ENCODE measurements at places on chromosomes 6 and 20.

- DNase-seq, result no peak
Measured at GRCh38 chr6:107740496-107741190, 83.5 kb downstream of the SCML4 start.

DNA sequence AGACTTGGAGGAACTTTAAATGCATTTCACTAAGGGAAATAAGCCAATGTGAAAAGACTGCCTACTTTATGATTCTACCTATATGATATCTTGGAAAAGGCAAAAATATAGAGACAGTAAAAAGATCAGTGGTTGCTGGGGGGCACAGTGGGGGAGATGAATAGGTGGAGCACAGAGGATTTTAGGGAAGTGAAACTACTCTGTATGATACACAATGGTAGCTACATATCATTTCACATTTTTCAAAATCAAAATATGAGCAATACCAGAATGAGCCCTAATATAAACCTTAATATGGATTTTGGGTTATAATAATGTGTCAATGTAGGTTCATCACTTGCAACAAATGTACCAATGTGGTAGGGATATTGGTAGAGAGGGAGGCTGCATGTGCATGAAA is 161.4 kb upstream of the HTR1E start:
- DNase-seq, result no peak

DNA sequence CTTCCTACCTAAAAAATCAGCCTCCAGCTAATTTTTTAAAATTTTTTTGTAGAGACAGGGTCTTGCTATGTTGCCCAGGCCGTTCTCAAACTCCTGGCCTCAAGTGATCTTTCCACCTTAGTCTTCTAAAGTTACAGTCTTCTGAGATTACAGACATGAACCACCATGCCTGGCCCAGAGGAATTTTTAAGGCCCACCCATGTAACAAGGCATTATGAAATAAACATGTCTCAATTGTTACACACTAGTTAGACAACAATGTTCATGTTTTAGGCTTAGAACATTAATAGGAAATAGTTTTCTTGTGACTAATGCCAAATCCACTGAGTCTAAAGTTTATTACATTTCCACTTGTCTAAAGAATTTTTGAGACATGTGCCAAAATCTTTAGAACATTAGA is 221.2 kb downstream of the LAMA2 start:
- DNase-seq, result no peak

GRCh38 chr20:7136886-7137285 is 369.4 kb downstream of the BMP2 start:
- DNase-seq, result no peak

DNA sequence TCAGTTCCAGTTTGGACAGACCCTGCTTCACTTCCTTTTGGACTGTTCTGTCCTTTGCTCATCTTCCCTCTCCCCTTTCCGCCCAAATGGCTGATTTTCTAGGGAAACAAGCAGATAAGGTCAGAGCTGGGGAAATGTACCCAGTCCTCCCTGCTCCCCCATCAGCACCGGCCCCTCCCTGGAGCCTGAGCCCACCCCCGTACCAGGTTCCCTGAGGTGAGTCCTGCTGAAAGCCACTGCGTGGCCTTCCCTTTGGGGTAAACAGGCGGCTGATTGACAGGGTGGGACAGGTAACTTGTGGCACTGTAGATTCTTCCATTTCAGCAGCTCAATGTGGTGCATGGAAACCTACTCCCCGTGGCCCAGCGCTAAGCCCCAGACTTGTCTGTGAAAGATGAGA is 70.5 kb downstream of the NPEPL1 start:
- DNase-seq, result no peak

DNA sequence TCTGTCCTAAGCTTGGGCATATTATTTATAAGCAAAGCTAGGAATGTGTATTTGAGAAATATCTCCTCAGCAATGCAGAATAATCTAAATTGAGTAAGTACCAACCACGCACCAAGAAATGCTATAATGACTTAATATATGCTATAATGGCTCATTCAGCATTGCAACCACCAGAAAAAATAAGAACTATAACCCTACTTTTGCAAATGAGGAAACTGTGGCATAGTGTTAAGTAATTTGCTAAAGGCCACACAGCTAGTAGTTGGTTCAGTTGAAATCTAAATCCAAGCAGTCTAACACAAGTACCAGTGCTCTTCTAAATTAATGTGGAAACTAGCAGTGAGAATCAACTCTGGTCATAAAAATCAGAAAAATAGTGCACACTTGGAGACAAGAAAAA is 35.7 kb downstream of the HBS1L start:
- no peak for DNase-seq

DNA sequence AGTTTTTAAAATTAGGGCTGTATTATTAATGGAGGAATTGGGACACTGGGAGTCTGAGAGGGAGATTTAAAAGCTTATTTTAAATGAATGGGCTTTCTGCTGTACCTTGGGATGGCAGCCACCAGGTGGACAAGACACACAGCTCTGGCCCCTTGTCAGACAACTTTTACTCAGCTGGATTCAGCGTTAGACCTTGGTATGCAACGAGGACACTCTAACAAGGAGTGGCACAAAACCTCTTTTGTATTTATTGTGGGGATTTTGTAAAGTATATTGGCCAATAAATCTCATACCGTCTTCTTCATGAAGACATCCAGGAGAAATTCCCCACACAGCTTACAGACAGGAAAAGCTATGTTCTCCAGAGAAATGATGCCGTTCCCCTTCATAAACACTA is 105.7 kb downstream of the LCA5 start:
- no peak for DNase-seq

DNA sequence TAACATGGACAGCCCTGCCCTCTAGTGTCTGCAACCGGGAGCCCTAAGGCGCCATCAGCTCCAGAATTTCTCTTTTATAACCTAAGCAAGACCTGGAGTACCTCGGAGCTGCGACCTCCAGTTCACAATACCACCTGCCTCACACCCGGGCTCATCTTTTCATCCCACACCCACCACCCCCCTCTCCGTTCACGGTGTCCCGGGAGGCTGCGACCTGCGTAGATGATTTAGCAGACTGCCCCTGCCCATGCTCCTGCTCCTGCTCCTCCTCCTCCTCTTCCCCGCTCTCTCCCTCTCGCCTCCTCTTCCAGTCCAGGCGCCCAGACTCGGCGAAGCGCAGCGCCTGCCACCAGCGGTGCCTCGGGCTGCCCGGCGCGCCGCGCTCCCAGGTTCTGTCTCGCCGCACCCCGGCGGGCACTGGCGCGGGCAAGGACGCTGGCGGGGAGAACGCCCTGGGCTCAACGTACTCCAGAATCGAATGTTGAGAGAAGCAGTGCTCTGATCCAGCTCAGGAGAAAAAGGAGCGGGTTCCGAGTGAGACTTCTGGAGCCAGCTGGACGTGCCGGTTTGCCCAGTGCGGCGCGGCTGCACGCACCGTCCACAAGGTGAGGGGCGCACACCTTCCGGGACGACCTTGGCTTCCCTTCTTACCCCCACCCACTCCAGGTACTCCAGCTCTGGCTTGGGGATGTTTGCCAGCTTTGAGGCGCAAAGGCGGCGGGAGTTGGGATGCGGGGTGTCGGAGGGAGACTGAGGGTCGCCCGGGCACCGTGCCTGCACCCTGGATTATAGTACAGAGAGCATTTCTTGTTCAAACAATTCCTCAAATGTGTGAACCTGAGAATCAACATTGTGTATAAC is at the start of gene HTR1E:
Gene HTR1E, plus strand, starts transcription at position 310 of the 861 bp plus-strand sequence. CDS start 77,807 bp downstream, outside the sequence.
- peak; percentile 72 for DNase-seq

DNA sequence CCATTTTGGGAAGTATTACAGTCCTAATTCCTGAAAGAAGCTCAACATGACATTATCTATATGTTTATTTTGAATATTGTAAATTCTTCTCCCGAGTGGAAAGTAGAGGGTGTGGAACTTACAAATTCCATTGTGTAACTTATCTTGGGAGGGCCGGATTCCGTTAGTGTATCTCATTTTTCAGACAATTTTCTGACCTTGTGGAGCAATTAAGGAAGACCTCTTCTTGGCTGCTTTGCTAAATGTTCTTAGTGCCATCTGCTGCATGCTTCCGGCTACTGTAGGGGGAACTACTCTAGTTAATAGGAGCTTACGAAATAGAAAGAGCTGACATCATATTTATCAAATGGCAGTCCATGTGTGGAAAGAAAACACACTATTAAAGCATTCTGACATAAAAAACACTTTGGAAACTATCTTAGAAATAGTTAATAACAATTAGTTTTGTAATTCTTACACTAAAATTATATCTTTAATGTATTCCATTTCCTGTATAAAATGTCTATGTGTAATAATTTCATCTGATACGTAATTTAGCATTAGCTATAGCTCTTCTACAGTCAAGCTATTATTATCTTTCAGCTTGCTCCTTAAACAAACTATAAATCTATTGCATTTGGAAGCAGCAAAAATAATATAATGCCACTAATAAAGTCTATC is 41.5 kb upstream of the KCNQ5 start:
- peak; percentile 42 for DNase-seq

DNA sequence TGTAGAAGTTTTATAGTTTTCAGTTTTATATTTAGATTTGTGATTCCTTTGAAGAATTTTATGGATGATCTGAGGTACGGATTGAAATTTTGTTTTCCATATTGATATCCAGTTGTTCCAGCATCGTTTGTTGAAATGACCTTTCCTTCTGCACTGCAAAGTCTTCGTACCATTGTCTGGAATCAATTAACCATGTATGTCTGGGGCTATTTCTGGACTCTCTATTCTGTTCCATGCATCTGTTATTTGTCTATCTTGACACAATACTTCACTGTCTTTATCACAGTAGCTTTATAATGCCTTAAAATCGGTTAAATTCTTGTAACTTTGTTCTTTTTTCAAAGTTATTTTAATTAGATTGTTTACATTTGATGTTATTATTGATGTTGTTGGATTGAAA is 154.9 kb downstream of the FARS2 start:
- no peak for DNase-seq

GRCh38 chr6:5108068-5108467 is 22.9 kb downstream of the PPP1R3G start:
- no peak for DNase-seq
